ENCODE measurements at places on chromosomes 7 and 10. TPM values are rescaled to one million over a fixed set of nuclear protein-coding genes. Genes with fewer than 3 reads are reported as not detected.

Gene URGCP
- total RNA-seq: 19.6 TPM

Gene SP8
- not detected for total RNA-seq

Gene COL28A1
- not detected for total RNA-seq

Gene ZNF239
- total RNA-seq: 0.13 TPM

Gene DPCD
- 16.4 TPM for total RNA-seq

Gene MICALL2
- 8.7 TPM for total RNA-seq

Gene STRIP2
- total RNA-seq: 2.3 TPM

Gene PLPP4
- total RNA-seq: not detected

Gene ABI1
- total RNA-seq: 29.4 TPM

Gene ACTL6B
- not detected for total RNA-seq

Gene OPTN
- total RNA-seq: 70.9 TPM

Gene FBXO24
- 0.25 TPM for total RNA-seq

Gene MYL10
- not detected for total RNA-seq

Gene CYP2C9
- not detected for total RNA-seq

Gene SPDYE11
- not detected for total RNA-seq

Gene PRSS1
- total RNA-seq: not detected

Gene AZGP1
- not detected for total RNA-seq

Gene GRID1
- under 0.01 TPM for total RNA-seq

Gene CYCS
- total RNA-seq: 31.5 TPM

Gene ZNF467
- total RNA-seq: 4.5 TPM

Gene CAMK2G
- 24.8 TPM for total RNA-seq

Gene CACNA2D1
- total RNA-seq: 7.8 TPM

Gene WASHC2A
- 27.3 TPM for total RNA-seq

Gene TACC2
- total RNA-seq: 3.4 TPM

Gene RASSF4
- total RNA-seq: 13.1 TPM

Gene GPR37
- 0.13 TPM for total RNA-seq
